ENCODE measurements at places on chromosomes 7 and 10. TPM values are rescaled to one million over a fixed set of nuclear protein-coding genes. Genes with fewer than 3 reads are reported as not detected.

GRCh38 chr7:36844374-36844773 lies 120.1 kb upstream of the AOAH start:
- no peak for DNase-seq
- H3K4me3 ChIP-seq: no peak overlapping the region
- no peaks in the 10 kb centered on the region for H3K27me3 ChIP-seq
- no peaks in the 10 kb centered on the region for H3K4me1 ChIP-seq

The EN2 gene
- total RNA-seq: 0.06 TPM

DNA sequence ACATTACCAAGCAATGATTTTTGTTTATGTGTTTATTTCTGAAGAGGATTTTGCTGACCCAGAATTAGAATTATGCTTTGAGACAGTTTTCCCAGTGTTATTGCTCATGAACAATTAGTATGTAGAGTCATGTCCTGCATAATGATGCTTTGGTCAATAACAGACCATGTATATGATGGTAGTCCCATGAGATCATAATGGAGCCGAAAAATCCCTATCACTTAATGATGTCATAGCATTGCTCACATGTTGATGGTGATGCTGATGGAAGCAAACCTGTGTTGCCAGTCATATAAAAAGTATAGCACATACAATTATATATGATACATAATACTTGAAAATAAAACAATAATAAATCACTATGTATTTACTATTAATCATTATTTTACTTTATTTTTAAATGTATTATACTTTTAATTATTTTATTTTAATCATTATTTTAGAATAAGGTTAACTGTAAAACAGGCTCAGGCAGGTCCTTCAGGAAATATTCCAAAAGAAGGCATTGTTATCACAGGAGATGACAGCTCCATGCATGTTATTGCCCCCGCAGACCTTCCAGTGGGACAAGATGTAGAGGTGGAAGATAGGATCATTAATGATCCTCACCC lies 33.5 kb downstream of the AHR start:
- no peak for DNase-seq
- H3K4me1 ChIP-seq: no peaks in the 10 kb centered on the region
- no peaks in the 10 kb centered on the region for H3K27me3 ChIP-seq
- no peak overlapping the region for H3K4me3 ChIP-seq
- H3K36me3 ChIP-seq: no peaks in the 10 kb centered on the region
- H3K27ac ChIP-seq: no peak overlapping the region

DNA sequence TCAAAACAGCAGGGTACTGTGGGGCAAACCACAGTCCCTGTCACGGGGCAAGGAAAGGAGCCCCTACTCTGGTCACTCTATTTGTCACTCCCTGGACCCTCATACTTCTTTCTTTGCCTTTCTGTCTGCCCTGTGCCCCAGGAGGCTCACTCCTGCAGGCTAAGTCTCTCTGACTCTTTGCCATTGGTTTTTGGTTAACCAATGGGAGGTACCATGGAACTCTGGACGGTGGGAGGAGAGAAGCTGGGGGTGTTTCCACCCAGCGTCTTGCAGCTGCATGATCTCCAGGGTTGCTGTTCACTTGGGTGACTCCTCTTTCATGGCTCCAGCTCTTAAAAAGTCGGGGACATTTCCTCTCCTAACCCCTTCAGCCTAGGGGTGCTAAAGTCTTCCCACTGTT lies 15.4 kb upstream of the EIF5AL1 start:
- no peak overlapping the region for H3K27ac ChIP-seq
- no peak for DNase-seq
- H3K36me3 ChIP-seq: no peaks in the 10 kb centered on the region
- no peaks in the 10 kb centered on the region for H3K27me3 ChIP-seq

The TFAM gene
- 27.0 TPM for total RNA-seq

DNA sequence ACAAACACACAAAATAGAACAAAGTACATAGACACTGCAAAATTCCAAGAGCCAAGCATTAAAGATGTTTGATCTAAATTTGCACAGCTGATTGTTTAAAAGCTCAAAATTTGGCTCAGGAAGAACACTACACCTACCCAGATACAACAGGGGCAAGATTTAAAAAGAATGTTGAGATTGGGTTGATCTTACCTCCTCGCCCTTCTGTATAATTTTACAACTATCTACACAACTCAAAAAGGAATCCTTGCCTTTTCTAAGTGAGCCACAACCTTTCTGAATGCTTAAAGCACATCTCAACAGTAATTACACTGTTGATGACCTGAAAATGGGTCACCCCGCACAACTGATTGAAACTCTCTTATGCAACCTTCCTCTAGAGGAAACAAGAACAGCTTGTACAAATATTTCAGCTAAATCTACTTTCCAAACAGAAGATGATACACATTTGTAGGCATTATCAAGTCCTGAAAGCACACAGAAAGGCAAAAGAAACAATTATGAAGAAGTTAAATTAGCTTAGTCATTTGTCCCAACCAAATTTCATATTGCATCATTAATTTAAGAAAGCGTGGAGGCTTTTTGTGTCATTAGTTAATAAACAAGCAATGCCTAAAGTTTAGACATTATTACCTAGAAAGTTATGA lies 75.5 kb downstream of the UBE2H start:
- no peak for DNase-seq
- no peaks in the 10 kb centered on the region for H3K27me3 ChIP-seq
- H3K4me3 ChIP-seq: no peak overlapping the region
- no peak overlapping the region for H3K27ac ChIP-seq

- H3K27ac ChIP-seq: no peak overlapping the region
- H3K36me3 ChIP-seq: no peaks in the 10 kb centered on the region
- no peak for DNase-seq
- peaks cover 11% of the 10 kb centered on the region for H3K4me1 ChIP-seq
- no peak overlapping the region for H3K4me3 ChIP-seq
These were observed 52.2 kb downstream of the C10orf105 start for GRCh38 chr10:71667387-71667752.

The CPA2 gene
- not detected for total RNA-seq

DNA sequence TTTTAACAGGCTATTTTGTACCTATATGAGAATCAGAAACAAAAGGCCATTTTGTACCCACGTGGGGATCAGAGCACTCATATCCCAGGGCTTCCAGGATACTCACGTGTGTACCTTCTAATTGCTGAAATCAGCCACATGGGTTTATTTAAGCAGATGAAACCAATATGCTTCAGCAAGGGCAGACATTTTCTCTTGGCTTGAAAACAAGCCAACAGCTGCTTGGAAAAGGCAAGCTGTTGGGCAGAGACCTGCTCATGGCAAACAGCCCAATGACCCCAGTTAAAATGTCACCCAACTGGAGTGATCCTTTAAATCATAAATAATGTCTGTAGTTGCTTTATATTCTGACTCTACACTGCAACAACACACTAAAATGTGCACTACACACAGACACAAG lies 26.5 kb upstream of the TOMM7 start:
- H3K36me3 ChIP-seq: no peaks in the 10 kb centered on the region
- H3K27ac ChIP-seq: no peak overlapping the region
- peaks cover 3% of the 10 kb centered on the region for H3K4me1 ChIP-seq

- no peaks in the 10 kb centered on the region for H3K27me3 ChIP-seq
- H3K4me1 ChIP-seq: no peaks in the 10 kb centered on the region
- DNase-seq: no peak
- H3K36me3 ChIP-seq: peaks cover 19% of the 10 kb centered on the region
- no peak overlapping the region for H3K4me3 ChIP-seq
These were observed 29.8 kb downstream of the ITPRIP start for GRCh38 chr10:104308439-104308903.

The BMI1 gene
- total RNA-seq: 81.1 TPM

GRCh38 chr10:62578916-62579315 lies 204.7 kb downstream of the ZNF365 start:
- no peak overlapping the region for H3K4me3 ChIP-seq
- no peaks in the 10 kb centered on the region for H3K27me3 ChIP-seq
- H3K27ac ChIP-seq: no peak overlapping the region
- DNase-seq: no peak
- no peaks in the 10 kb centered on the region for H3K36me3 ChIP-seq

DNA sequence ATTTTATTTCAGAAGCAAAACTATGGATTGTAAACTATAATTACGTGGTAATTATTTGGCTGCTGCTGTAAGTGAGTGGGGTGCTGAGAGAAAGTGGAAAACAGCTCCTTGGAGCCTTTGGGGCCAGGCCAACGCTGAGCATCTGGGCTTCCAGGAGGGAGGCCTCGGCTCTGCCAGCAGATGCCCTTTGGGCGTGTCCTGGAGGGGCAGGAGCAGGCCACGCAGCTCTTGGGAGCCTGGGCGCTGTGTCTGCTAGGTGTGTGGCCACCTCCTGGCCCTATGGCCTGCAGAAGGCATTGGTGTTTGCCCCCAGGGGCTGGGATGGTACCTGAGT lies 423.3 kb downstream of the GLRX3 start:
- H3K27me3 ChIP-seq: peaks cover 9% of the 10 kb centered on the region
- DNase-seq: no peak
- no peak overlapping the region for H3K27ac ChIP-seq
- H3K4me3 ChIP-seq: no peak overlapping the region
- H3K4me1 ChIP-seq: no peaks in the 10 kb centered on the region
- no peaks in the 10 kb centered on the region for H3K36me3 ChIP-seq

All from lung (tissue), 17 donors.